CD4-positive, alpha-beta memory T cell (primary cell): ENCODE measurements at places on chromosomes 2 and 18. TPM values are rescaled to one million over a fixed set of nuclear protein-coding genes. Genes with fewer than 3 reads are reported as not detected.

Gene ASB18
- total RNA-seq = not detected

Gene TMEFF2
- total RNA-seq = not detected

Gene DAW1
- not detected for total RNA-seq

Gene UGT1A8
- not detected for total RNA-seq

DNA sequence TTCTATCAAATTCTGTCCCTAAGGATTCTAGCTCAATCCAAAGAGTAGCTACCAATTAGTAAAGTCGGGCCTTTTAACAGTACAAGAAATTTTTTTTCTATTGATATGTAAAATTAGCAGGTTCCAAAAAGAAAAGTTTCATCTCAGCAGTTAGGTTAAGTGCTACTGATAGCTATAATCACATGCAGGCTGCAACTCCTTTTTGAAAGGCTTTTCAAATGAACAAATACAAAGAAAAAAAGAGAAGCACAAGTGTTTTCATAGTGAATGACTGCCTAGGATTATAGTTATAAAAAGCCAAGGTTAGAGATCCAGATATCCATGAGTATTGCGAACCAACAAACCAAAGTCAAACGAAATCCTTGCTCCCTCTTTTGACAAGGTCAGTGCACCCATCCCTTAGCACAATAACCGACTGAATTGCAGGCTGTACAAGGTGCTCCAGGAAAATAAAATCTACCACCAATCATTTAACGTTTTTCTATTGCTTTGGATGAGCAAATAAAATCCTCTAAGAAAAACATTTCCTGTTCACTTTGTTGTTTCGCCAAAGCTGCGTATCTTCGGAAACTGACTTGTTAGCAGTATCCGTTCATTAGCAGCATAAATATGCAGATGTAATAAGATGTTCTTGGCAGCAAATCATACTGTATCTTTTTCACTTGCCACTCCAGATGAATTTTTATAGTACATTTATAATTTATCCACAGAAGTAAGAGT, 100.2 kb downstream of the SRBD1 start:
- no peak overlapping the region for H3K27ac ChIP-seq
- no peaks in the 10 kb centered on the region for H3K27me3 ChIP-seq
- no peak overlapping the region for H3K4me3 ChIP-seq
- no peaks in the 10 kb centered on the region for H3K4me1 ChIP-seq

DNA sequence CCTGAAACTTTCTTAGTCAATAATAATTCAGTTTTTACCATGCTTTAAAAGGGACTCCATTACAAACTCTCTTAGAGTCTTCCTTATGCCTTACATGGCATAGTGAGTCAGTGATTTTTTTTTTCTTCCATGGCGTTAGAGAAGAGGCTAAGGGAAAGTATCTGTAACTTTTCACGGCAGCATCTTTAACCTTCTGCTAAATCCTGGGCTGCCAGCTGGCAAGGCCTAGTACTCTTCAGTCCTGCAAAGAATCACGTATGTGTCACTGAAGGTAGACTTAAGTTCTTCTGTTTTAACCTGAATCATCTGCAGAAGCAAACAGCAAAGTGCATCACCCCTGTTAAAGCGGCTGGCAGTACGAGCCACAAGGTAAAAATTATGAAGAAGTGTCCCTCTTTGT, 286.3 kb upstream of the FN1 start:
- no peaks in the 10 kb centered on the region for H3K27me3 ChIP-seq
- H3K36me3 ChIP-seq = no peaks in the 10 kb centered on the region
- no peak for DNase-seq
- H3K4me1 ChIP-seq = no peaks in the 10 kb centered on the region
- H3K4me3 ChIP-seq = no peak overlapping the region

GRCh38 chr18:26993568-26993967, 128.1 kb upstream of the AQP4 start:
- H3K27me3 ChIP-seq = no peaks in the 10 kb centered on the region
- H3K27ac ChIP-seq = no peak overlapping the region
- no peak for DNase-seq
- H3K36me3 ChIP-seq = no peaks in the 10 kb centered on the region
- no peaks in the 10 kb centered on the region for H3K4me1 ChIP-seq

DNA sequence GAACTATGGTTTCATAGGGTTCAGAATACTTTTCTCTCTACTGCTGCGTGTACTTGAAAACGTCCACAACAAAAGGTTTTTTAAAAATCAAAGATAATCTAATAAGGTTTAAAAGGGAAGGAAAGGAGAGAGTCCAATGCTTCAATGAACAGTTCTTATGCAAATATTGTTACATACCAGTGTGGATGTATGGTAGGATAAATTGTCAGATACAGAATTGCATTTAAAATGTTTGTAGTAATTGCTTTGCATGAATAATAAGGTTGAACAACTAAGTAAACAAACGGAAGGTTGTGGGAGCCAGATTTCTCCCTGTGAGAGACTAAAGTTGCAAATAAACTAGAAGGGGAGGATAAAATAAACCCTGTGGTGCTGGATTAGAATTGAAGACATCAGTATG, 53.8 kb upstream of the RBBP8 start:
- H3K27ac ChIP-seq = no peak overlapping the region
- no peaks in the 10 kb centered on the region for H3K36me3 ChIP-seq
- no peaks in the 10 kb centered on the region for H3K27me3 ChIP-seq
- H3K4me3 ChIP-seq = no peak overlapping the region

DNA sequence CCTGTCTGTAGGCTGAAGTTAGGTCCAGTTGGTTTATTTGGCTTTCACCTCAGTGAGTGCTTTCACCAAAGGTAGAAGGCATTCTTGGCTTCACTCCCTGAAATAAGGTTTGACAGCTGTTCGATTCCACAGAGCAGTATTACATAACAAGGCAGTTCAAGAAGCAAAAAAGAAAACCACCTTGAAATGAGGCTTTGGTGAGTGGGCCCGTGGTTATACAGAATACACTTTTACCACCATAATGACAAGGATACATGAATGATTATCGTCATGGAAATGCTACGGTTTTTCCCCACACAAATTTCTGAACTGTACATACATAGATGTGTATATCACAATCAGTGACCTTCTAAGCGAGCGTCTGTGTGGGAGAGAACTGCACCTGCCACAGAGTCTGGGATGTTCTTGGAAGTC, 80.0 kb upstream of the CHRNA1 start:
- no peak overlapping the region for H3K4me3 ChIP-seq
- peak overlapping the region; percentile 37 for H3K27ac ChIP-seq
- H3K27me3 ChIP-seq = no peaks in the 10 kb centered on the region
- peak; percentile 45 for DNase-seq
- H3K4me1 ChIP-seq = peaks cover 10% of the 10 kb centered on the region

GRCh38 chr2:190050001-190050400, 12.5 kb downstream of the MSTN start:
- DNase-seq = no peak
- H3K27ac ChIP-seq = no peak overlapping the region

GRCh38 chr18:55862693-55863390, 274.9 kb upstream of the TCF4 start:
- no peaks in the 10 kb centered on the region for H3K4me1 ChIP-seq
- no peak overlapping the region for H3K27ac ChIP-seq

GRCh38 chr2:233408366-233409285, 54.3 kb downstream of the DGKD start:
- H3K36me3 ChIP-seq = no peaks in the 10 kb centered on the region
- H3K27ac ChIP-seq = no peak overlapping the region
- peaks cover 61% of the 10 kb centered on the region for H3K4me1 ChIP-seq
- H3K27me3 ChIP-seq = no peaks in the 10 kb centered on the region
- no peak overlapping the region for H3K4me3 ChIP-seq

GRCh38 chr2:57479981-57480380, 566.6 kb upstream of the VRK2 start:
- H3K27ac ChIP-seq = no peak overlapping the region
- no peak for DNase-seq
- H3K27me3 ChIP-seq = no peaks in the 10 kb centered on the region
- no peak overlapping the region for H3K4me3 ChIP-seq
